ENCODE measurements at places on chromosomes 11 and 22.
A peak's percentile ranks its signal among the peaks of the same experiment; 100 is the strongest.

- DNase-seq = peak; percentile 83
Observed at GRCh38 chr11:72831521-72832300, 17.5 kb downstream of the ATG16L2 start.

- no peak for DNase-seq
Observed at GRCh38 chr22:49007013-49007653, 820.5 kb downstream of the BRD1 start.

DNA sequence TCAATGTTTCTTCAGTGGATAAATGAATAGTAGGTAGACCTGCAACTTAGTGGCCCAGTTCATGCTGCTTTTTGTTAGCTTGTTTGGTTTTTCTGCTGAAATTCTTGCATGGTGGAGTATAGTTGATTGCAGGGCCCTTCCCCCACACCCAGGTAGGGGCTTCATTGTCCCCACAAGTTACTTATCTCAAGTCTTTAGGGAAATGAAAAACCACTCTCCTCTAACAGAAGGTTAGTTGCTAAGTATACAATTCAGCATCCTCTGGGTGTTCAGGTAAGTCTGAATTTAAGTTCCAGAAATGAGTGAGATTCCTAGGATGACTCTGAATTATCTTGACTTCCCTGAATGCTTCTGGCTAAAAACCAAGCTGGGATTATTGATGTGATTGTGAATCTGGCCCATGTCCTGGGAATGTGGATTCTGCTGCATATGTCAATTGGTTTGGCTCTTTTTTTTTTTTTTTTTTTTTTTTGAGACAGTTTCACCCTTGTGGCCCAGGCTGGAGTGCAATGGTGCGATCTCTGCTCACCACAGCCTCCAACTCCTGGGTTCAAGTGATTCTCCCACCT, 40.3 kb downstream of the BCL2L13 start:
- DNase-seq = no peak

DNA sequence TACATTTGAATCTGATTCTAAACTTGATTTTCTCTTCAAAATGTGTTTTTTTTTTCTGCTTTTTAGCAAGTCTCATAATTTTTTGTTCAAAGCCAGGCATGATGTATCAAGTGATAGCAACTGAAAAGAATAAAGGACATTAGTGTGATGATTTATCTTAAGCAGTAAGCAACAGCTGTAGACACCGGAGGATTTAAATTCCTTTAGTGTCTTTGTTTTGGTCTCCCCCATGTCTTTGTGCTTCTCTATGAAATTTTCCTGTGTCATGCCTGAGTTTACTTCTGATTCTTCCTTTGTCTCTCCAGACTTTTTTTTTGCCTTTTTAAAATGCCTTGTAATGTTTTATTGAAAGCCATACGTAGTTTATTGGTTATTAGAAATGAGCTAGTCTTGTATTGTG, 934.2 kb upstream of the RAG2 start:
- no peak for DNase-seq

- DNase-seq = no peak
Observed at GRCh38 chr11:93213622-93214021, 15.8 kb upstream of the SLC36A4 start.

GRCh38 chr11:70018816-70019215, 59.3 kb upstream of the ANO1 start:
- DNase-seq = no peak

GRCh38 chr22:38452373-38453065, 2.5 kb downstream of the KCNJ4 start:
- DNase-seq = no peak

GRCh38 chr11:8692417-8692816, 9.8 kb downstream of the RPL27A start:
- DNase-seq = no peak

DNA sequence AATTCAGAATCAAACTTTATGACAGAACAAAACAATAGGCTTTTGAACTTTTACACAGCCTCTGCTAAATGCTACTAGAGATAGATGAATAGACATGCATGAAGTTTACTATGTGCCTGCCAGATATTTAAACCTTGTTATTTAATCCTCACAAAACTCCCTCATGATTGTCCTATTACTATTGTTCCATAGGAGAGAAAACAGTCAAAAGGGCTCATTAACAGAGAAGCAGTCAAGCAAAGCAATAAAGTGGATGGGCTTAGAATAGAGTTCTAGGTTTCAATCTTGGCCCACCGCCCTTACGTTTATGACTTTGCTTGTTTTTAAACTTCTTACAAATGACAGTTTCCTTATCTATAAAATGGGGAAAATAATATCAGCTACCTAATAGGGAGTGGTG, 12.9 kb downstream of the CWC15 start:
- DNase-seq = no peak

DNA sequence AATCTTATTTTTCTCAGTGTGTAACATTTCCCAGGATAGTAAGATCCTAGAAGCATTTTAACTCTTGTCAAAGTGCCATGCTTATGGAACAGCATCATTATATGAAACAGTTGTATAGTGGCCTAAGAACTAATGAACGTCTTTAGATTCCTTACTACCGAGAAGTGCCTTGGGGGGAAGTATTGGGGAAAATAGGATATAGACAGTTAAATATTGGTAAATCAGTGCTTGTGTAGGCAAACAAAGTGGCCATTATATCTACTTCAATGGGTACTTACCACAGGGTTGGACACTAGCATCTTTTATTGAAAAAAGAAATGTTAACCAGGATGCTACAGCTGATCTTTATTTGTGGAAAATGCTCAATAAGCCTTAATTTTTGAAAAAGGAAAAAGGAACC, 11.3 kb downstream of the FAR1 start:
- no peak for DNase-seq

DNA sequence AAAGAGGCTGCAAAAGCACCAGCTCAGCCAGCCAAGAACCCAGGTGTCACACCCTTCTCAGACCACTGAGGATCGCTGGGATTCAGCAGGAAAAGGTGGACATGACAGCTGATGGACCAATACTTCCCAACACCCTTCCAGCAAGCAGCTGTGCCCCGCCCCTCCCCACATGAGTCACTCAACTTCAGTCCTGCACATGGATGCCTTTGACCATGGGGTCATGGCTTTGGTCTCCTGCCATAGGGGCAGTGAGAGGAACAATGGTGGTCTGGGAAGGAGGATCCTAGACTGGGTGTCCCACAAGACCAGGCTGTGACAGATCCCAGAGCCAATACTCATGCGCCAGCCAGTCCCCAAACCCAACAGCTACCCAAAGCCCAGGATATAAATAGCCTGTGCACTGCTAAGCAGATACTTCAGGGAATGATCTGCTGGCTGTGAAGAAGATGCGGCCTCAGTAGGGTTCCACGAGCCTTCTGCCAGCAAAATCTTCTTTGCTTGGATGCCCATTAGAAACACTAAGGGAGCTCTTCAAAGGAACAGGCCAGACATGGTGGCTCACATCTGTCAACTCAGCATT, 5.5 kb upstream of the RGL4 start:
- DNase-seq = no peak

GRCh38 chr22:35065796-35066218, at the start of gene ISX:
TSS of gene ISX (plus strand) at chr22:35066158. CDS start at chr22:35067088, 930 bp downstream.
- DNase-seq = no peak

- no peak for DNase-seq
Observed at GRCh38 chr11:92053216-92053615, 171.4 kb upstream of the FAT3 start.

DNA sequence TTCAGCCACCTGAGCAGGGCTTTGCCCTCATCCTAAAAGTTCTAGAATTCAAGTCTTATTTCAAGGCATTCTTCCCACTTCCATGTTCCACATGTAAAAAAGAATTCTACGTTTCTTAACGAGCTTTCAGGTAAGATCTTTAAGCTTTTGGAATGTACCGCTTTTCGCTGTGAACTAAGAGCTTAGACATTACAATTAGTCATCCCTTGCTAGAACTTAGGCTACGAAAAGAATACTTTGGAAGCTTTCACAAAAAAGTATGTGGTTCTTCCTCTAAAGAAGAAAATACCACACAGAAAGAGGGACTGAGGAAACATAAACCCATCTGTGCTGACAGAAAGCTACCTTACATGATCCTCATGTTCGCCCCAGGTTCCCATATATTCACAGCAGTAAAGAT, 1.9 kb downstream of the NUMA1 start:
- DNase-seq = no peak

- no peak for DNase-seq
Observed at GRCh38 chr11:69732910-69733309, 29.1 kb upstream of the FGF19 start.

GRCh38 chr11:1628506-1629325, 859 bp upstream of the KRTAP5-5 start:
- DNase-seq = peak; percentile 54

DNA sequence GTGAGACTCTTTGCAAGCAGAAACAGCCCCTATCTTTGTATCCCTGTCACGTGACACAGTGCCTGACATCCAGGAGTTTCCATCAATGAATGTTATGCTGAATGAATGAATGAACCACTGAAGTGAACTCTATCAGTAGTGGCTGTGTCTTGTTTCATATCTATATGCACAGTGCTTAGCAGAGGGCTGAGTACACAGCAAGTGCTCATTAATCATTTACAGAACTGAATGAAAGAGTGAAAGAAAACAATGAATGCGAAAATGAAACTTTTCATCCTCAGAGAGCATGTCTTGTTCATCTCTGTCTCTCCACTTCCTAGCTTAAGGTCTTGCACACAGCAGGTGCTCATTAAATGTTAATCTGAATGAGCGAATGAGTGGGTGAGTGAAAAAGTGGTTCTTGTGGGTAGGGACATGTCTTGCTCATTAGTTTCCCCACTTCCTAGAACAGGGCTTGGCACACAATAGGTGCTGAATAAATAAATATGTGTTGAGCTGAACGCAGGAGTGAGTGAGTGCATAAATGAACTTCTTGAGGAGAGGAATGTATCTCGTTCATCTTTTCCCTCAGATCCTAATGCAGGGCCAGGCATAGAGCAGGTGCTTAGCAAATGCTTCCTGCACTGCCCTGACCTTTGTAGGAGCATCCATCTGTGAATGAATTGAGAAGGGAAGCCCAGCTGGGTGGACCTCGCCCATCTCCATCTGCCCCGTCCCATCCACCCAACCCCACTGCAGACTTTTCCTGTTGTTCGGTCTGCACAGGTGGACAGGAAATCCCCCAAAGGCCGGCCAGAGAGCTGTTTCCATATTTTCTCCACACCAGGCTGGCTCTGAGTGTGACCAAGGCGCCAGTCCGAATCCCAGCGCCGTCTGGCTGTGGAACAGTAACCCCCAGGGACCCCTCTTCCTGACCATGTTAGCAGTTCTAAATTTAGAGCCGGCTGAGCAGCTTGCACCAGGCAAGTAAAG, 113.4 kb upstream of the CRYBB3 start:
- no peak for DNase-seq

DNA sequence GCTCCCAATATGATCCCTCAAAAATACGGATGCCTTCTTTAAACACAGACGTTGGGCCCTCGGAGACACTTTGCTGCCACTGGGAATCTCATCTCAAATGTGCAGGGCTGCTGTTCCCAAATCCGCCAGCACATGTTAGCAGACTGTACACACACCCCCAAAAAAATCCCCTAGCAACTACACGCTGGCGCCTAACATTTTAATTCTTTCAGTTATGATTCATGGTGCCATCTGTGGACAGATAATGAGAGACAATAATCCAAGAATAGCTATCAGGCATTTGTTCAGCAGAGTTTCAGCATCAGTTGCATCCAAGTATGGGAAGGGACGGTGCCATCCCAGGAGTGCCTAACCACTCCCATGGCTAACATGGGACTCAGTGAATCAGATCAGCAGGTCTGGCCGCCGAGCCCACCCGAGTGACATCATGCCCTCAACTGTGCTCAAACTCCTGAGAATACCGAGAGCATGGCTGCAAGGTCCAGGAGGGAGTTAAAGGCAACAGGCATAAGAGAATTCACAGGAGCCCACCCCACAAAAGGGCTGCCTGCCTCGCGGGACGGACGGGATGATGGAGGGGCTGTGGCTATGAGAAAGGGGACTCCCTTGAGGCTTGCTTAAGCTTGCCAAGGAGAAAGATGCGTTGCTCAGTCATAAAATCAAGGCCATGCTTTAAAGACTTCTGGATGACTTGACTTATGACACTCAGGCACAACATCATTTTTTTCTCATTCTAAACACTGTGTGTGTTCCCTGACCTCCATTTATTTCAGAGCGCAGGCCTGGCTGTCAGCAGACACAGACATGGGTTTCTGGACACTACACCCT, 337.0 kb downstream of the SHANK2 start:
- DNase-seq = no peak

DNA sequence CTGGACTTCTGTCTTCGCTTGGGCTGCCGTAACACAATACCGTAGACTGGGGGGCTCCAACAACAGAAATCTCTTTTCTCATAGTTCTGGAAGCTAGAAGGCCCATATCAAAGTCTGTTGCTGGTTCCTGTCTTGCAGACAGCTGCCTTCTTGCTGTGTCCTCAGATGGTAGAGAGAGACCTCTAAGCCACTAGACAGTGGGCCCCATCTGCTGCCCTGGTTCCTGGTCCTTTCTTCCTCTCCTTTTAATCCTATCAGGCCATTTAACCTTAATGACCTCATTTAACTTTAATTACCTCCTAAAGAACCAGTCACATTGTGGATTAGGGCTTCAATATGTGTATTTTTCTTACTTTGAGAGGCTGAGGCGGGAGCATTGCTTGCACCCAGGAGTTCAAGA, 9.4 kb downstream of the CEP164 start:
- DNase-seq = no peak

DNA sequence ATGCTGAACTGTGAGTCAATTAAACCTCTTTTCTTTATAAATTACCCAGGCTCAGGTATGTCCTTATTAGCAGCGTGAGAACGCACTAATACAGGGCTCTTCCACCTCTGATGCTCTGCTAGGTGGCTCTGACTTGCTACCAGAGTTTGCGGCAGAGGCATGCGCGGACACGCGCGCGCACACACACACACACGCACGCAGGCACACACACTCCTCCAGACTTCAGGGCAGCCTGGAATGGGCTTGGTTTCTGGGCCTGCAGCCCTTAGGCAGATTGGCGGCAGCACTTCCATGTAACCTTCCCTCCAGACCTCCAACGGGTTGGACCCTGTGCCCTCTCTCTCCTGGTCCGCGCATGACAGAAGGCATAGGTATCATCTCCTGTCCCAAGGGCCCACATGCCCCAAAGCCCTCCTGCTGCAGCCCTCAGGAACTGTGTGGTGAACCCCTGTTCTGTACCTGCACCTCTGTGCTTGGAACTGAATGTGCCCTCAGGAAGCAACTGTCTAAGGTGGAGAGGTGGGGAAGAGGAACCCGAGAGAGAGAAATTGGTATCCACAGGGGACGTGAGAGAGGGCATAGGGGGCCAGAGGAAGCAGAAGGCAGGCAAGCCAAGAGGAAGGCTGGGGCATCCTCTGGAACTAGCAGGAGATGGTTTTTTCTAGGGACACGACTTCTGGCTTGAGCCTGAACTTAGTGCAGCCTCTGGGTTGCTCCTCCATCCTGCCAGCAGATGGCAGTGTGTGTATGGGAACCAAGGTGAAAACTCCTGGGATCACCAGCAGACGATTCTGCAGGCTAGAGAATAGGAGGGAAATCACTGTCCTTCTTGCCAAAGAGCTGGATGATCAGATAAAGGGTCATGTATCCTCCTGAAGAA, 23.4 kb upstream of the RIC3 start:
- peak; percentile 76 for DNase-seq
